ENCODE measurements at places on chromosomes 3 and 15.

DNA sequence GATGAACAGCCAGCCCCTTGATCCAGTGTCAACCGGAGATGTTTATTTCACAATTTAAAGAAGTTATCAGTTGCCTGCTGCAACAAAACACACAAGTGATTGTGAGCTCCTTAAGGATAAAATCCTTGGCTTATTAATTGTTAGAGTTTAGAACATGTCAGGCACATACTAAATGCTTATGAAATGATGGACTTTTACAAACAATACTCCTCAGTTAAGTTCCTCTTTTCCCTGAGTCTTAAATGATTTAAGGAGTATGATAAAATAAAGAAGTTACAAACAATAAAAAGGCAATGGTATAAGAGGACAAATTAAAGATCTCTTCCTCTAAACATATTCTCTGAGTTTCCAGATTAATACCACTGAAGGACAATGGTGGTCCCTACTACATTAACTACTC, 5.7 kb downstream of the GHSR start:
- DNase-seq: no peak

- no peak for DNase-seq
These were observed 56.3 kb downstream of the PLCL2 start for GRCh38 chr3:16940769-16941700.

- DNase-seq: no peak
These were observed 228.0 kb upstream of the ADAMTS9 start for GRCh38 chr3:64915778-64916177.

DNA sequence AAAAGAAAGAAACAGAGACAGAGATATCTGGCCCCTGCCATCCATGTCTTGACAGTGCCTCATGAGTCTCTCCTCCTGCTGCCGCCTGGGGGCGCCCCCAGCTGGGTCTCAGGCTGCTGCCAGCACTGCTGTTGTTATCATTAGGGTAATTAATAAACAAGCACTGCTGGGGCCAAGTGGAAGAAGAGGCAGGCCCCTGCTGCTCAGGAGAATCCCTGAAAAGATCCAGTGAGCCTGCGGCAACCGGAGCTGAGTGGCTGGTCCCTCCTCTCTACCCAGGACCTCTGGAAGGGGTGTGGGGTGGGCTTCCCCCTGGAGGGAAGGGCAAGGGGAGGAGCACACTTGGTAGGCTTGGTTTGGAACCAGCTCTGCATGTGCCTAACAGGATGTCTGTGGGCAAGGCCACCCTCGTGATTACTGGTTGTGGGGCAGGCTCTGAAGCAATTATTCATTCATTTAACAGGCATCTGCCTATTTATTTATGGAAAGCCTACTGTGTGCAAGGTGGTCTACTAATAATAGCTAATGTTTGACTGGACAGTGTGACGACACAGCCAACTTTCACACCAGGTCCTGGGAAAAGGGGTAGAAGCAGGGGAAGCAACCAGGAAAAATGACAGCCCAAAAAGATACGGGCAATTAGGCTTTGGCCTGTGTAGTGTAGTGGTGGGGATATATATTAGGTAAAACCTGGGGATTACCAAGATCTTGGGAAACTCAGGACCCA, 1.2 kb upstream of the TYRO3 start:
- DNase-seq: peak; percentile 72

- peak; percentile 6 for DNase-seq
These were observed 216.8 kb downstream of the ERC2 start for GRCh38 chr3:56251343-56251945.

DNA sequence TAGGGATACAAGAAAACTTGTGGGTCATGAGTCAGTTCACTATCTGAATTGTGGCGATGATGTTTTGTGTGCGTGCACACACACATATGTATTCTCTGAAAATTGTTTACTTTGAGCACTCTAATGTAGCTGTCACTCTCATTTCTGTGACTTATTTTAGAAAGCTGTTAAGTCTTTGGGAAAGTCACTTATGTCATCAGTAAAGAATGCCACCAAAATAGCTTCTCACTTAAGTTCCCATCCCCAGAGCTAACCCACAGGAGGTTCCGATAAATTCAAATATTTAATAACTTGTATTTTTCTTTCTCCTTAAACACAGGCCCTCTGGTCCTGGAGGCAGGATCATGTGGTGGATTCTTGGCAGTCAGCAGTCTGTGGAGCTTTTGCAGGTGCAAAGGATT, 138.3 kb downstream of the LRIG1 start:
- no peak for DNase-seq

GRCh38 chr3:50518436-50518835, 15.0 kb upstream of the CACNA2D2 start:
- DNase-seq: no peak

GRCh38 chr15:42194513-42194912, 13.6 kb downstream of the VPS39 start:
- DNase-seq: no peak

- DNase-seq: no peak
These were observed 25.0 kb downstream of the MIX23 start for GRCh38 chr3:122357828-122358702.

DNA sequence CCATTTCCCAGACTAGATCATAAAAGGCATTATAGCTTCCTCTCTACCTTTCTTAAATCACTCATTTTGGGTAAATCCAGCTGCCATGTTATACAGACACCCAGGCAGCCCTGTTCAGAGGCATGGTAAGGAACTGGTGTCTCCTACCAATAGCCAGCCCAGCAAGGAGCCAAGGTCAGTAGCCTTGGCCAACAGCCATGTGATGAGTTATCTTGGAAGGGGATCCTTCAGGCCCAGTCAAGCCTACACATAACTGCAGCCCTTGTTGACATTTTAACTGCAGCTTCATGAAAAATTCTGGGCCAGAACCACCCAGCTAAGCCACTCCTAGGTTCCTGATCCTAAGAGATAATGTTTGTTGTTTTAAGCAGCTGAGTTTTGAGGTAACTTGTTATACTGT, 29.0 kb upstream of the ZMAT3 start:
- DNase-seq: no peak

DNA sequence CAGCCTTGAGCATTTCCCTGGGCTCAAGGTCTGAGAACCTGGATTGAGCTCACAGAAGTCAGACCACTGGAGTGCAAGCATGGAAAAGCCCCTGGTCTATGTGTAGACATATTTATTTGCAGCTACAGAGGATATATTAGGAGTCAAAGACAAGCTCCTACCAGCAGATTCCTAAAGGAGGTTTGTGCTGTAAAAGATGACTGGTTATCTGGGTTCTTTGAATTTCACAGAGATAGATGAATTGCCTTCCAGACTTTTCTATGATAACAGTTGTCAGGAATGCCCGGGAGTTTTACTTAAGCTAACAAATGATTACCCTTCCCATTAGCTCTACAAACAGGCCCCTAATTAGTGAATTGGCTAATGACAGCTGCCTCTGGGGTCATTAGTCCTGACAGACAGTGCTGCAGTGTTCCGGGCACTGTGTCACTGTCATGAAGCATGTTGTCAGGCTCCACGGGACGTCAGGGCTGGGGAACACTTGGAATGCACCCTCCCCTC, 48.8 kb upstream of the PLXNA1 start:
- no peak for DNase-seq

DNA sequence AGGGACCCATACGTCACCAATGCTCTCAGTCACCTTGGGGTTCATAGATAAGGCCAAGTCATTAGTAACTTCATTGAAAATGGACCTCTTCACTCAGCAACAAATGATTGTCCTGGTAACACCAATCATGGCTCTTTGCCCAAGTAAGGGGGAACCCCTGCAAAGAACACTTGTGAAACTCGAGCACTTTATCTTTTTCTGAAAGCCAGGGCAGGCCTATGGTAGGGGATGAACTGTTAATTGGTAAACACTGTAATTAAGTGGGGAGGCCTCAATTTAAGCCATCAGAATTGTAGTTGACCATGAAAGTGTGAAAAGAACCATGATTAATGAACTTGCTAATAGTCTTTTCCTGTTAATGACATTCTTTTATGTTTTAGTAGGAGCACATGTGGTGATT, 73.3 kb downstream of the ABHD5 start:
- no peak for DNase-seq

- DNase-seq: peak; percentile 84
These were observed 15.4 kb downstream of the TPRA1 start for GRCh38 chr3:127574880-127575878.

DNA sequence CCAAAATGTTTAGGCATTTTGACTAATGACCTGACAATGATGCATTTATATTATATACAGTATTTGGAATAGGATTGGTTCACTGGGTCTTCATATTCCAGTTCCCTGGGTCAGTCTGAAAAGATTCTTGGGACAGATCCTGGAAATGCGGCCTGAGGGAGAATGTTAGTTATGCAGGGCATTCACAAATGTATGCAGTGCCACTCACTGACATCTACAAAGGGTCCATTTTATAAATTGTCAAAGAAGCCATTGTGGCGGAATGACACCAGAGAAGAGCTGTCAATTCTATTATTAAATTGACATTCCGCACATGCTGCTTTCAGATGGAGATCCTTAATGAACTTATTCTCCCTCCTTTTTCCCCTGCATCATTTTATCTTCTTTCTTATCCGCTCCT, 176.6 kb downstream of the VGLL3 start:
- no peak for DNase-seq

- DNase-seq: no peak
These were observed 405.6 kb downstream of the GRM7 start for GRCh38 chr3:7266551-7266950.

DNA sequence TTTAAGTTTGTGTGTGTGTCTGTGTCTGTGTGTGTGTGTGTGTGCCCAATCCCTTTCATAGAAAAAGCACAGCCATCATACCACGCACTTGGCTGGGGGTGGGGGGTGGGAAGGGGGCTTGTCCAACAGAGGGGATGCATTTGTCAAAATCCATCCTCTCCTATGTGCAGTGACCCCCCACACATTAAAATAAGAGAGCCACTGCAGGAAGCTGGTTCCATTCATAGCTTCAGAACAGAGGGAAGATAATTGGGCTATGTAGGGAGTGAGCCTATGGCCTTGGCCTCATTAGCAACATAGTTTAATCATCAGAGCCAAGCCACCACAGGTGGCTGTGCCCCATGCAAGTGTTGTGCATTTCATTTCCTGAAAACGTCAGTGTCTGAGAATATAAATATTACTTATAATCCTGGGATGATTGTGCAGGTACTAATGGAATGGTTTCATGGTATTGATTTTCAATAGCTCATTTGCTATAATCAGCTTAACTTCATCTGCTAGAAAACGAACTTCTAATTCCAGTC, 330.8 kb downstream of the CNTN6 start:
- no peak for DNase-seq

DNA sequence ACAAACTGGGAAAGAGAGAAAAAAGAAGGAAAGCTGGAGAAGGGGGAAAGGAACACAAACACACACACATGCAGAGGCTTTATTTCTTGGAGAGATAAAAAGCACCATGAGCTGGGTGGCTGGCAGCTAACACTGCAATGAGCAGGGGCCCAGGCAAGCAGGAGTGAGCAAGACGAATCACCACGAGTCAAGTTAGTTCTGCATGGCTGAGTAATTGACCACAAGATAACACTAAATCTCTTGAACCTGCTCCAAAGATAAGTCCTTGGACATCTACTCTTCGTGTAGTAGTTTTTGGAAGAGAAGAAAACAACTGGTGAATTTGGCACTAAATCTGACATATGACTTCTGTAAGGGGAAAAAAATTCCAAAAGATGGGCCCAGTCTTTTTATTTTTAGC, 100.9 kb downstream of the MYO5A start:
- DNase-seq: peak; percentile 5

DNA sequence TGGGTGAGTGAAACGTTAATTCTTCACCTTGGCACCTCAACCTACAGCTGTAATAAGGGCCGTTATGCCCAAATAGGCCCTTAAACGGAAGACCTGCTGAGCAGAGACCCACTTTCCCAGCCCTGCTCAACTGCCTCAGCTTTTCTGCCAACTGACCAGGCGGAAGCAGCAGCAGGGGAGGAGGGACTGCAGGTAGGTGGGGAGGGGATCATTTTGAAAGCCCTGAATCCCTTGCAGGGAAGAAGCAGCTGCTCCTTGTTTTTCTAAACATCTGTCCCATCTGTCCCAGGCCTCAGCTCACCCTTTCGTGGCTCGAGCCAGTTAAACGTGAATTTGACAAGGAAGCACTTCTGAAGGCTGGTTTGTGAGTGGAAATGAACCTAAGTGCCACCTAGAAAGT, 978 bp upstream of the CMC1 start:
- no peak for DNase-seq

DNA sequence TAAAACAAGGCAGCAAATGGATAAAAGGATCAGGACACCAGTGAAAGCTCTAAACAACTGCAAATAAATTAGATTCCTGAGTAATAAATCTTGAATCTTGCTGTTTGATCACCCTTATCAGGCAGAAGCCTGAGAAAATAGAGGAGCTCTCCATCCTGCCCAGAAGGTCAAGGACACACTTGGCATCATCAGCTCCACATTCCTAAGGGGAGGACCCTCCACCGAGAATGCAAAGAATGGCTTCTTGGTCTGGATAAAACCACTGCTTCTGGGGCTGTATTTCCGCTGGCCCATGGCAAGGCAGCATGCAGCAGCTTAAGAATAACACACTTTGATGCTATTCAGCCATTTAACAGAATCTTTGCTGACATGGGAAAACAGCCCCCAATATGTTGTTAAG, 108.9 kb upstream of the TSC22D2 start:
- DNase-seq: no peak

DNA sequence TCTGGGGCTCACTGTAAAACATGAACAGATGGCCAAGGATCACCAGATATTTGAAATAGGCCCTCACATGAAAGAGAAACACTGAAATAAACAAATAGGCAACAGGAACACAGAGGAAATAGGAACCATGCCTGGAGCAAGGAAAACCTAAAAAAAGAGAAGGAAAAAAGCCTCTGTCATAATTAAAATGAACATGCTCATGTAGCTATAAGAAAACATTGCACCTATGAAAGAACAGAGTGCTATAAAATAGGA, 102.4 kb downstream of the RAB11A start:
- DNase-seq: no peak

DNA sequence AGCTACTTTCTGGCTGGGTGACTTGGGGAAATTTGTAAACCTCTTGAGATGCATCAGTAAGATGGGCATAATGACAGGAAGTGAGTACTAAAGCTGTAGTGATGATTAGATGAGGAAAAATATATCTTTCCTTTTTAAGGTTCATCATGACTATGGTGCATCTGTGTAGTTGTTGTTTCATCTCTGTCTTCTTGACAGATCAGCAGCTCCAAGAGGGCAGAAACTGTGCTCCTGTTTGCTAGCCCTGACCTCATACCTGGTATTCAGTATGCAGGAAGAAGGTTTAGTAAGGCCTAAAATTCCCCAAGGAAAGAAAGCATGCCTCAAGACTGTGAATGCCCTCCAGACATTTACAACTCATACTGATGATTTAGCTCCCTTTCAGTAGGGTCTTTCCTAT, 82.5 kb upstream of the PSMD6 start:
- DNase-seq: no peak

DNA sequence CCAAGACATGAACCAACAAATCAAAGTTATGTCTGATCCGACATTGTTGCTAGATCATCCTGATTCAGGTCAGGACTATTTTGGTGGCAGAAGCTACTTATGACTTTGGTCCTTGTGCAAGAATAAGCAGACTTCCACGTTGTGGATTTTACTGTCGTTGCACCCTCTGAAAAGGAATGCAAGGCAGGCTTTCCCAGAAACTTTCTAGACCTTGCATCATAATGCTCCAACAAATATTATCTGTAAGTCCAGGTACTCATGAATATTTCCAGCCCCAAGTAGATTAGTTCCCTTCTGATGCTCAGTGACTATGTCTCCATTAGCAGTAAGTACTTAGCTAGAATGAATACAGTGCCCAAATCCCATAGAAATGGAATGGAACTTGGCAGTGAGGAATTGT, 203.3 kb upstream of the LRRFIP2 start:
- no peak for DNase-seq
